HFFc6 (cell line): ENCODE measurements at places on chromosomes 3 and 15.
A peak's percentile ranks its signal among the peaks of the same experiment; 100 is the strongest.

DNA sequence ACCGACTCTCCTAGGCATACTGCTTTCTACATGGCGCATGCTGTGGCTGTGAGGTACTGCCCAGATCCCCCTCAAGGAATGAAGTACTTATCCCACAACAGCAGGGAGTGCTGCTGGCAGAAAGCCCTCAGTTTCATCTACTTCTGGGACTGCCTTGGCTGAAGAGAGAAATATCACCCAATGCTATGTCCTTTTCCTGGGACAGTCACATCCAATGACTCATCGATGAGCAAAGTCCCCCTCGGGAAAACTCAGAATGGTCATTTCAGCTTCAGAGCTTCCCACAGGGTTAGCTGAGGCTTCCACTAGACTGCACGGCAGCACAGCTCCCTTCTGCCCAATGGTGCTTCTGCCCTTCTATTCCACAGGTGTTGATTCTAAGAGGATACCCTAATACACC, 3.6 kb upstream of the NMD3 start:
- DNase-seq: peak; percentile 33

GRCh38 chr3:43214616-43215015, 71.7 kb upstream of the SNRK start:
- DNase-seq: peak; percentile 50

DNA sequence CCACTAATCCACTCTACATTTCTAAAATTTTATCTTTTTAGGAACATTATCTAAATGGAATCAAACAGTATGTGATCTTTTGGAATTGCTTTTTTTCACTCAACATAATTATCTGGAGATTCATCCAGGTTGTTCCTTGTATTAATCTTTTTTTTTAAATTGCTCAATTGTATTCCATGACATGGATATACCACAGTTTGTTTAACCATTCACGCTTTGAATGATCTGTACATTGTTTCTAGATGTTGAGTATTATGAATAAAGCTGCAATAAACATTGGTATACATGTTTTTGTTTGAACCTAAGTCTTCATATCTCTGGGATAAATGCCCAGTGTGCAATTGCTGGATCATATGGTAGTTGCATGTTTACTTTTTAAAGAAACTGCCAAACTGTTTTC, 5.5 kb downstream of the CTDSPL start:
- no peak for DNase-seq

GRCh38 chr3:191051037-191051436, 148.0 kb upstream of the OSTN start:
- DNase-seq: peak; percentile 45
